ENCODE measurements at places on chromosomes 4 and X. TPM values are rescaled to one million over a fixed set of nuclear protein-coding genes. Genes with fewer than 3 reads are reported as not detected.

GRCh38 chr4:128256539-128256938 is 31.1 kb downstream of the PGRMC2 start:
- DNase-seq: no peak

- no peak for DNase-seq
These were observed 387.6 kb upstream of the ZFP42 start for GRCh38 chr4:187608001-187608421.

MAOB gene
- total RNA-seq: not detected

DNA sequence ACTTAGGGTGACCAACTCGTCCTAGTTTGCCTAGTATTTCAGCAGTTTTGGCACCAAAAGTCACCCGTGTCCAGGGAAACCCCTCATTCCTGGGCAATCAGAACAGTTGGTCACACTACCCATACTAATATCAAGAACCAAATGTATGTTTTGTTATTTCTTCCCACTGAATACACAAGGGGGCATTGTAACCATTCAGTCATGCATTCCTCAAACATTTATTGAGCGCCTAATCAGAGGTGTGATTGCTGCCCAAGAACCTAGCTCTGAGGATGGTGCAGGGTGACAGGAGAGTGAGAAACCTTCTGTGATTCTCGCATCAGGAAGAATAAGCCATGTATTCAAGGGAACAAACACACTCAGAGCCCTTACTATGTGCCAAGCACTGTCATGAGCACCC is 69.8 kb upstream of the RAI2 start:
- DNase-seq: no peak

DNA sequence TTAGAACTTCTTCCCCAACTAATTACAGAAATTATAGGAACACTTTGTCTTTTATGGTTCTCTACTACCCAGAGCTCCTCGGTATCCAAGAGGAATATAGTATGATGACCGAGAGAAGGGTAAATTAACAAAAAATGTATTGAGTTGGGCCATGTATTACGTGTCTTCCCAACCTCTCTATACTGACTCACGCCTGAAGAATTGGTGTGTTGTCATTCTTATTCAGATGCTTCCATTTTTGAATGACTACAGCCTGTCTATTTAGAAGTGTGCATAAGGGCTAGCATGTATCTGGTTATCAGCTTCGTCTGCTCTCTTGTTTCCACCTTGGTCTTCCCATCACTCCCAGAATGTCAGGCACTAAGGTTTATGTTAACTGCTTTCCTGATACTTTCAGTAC is 24.5 kb upstream of the SCD5 start:
- no peak for DNase-seq

Data from activated CD4-positive, alpha-beta T cell treated with anti-CD3 and anti-CD28 coated beads, Interleukin-2, amount 10 ng/mL, durations not matched to agents 7 days and 5 days (primary cell).